ENCODE measurements at places on chromosomes 2 and 18.

DNA sequence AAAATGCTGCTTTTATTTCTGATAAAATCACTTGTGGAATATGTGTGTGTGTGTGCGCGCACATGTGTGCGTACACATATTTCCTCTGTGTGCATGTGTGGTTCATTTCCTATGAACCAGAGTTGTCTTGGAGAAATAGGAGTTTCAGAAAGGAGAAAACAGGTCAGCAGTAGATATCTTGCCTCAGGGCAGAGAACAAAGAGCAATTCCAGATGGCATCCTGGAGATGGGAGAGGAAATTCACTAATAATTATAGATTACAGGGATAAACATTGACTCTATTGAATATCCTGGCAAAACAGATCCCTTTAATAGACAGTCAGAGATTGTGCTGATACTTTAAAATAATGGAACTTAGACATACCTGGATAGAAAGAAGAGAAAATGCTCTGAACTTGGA is 298.0 kb downstream of the TRIB2 start:
- no peak for DNase-seq

GRCh38 chr2:55430211-55430975 is 10.7 kb upstream of the CCDC88A start:
- DNase-seq = no peak

GRCh38 chr2:176565641-176566323 is 296.5 kb downstream of the MTX2 start:
- DNase-seq = peak; percentile 48

DNA sequence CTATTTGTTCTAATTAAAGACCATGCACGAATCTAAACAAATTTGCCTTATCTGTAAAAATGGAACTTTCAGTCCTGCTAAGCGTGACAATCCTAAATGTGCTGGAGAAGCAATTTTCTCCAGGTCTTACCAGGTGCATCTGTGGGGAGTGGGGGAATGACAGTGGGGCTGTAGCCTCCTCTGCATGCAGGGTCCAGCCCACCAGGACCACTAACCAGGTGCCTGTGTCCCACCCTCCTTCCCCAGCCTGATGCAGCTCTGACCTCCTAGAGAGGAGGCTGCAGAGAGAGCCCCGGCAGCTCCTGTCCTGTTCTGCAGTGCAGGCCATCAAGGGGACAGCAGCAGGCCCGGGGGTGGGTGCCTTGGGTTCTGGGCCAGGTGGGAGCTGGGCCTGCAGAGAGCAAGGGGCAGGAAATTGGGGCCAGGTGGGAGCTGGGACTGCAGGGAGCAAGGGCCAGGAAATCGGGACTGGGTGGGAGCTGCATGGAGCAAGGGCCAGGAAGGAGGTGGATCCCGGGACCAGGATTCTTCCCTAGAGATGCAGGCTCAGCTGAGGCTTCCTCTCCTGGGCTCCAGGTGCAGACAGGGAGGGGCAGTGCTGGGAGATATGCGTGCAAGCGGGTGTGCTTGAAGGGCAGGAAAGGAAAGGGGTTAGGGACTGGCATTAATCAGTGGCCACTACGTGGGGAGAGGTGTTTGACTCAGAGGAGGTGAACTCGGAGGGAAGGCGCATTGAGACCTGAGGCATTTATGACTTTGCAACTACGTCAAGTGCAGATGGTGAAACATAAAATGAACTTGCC is 185.3 kb downstream of the ANKRD30B start:
- no peak for DNase-seq

- DNase-seq = no peak
Measured at GRCh38 chr2:147293991-147294824, 550.6 kb upstream of the ACVR2A start.

GRCh38 chr2:233297076-233297475 is 10.5 kb upstream of the SAG start:
- no peak for DNase-seq

DNA sequence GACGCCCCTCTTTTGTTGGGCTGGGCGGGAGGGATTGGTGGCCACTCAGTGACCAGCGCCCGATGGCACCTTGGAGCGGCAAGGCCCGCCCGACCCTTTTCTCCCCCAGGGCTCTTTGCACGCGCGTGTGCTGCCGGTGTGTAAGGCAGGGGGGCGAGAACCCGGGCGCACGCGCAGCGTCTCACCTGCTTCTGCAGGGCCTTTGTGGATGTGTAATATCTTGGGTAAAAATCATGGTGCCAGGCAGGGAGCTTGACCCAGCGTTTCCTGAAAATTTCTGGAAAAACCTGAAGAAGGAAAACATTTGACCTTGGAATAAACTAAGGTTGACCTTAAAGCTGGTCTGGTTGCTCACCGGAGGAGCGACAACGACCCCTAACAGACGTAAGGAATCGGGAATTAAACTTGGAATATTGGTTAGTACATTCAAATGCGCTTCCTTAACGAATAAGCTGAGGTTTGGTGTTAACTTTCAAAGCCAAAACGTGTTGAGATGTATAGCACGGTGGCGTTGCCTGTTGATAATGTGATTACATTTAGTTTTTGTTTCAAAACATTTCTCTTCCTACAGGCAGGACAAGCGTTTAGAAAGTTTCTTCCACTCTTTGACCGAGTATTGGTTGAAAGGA is 438 bp downstream of the HSPE1 start:
- no peak for DNase-seq

- DNase-seq = no peak
Measured at GRCh38 chr2:102181919-102182635, 4.7 kb upstream of the IL1RL2 start.

GRCh38 chr2:70458661-70459060 is 95.0 kb downstream of the TGFA start:
- DNase-seq = no peak

- DNase-seq = no peak
Measured at GRCh38 chr2:29596584-29596983, 324.8 kb downstream of the ALK start.

DNA sequence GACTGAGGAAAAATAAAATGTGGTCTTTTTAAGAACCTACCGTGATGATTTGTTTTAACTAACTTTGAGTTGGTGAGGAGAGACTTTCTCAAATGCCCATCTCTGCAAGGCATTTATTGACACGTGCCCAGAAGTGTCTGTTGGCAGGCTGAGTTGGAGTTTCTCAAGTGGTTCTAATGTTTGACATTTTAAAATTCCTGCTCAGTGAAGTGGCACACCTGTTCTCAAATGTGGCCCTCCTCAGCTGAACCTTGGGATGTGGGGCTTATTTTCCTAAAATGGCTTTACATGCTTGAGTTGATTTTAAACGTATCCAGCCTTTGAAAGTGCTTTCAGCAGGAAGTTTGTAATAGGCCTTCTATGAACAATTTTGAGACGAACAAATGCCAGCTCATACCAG is 876 bp upstream of the CAVIN2 start:
- DNase-seq = no peak

DNA sequence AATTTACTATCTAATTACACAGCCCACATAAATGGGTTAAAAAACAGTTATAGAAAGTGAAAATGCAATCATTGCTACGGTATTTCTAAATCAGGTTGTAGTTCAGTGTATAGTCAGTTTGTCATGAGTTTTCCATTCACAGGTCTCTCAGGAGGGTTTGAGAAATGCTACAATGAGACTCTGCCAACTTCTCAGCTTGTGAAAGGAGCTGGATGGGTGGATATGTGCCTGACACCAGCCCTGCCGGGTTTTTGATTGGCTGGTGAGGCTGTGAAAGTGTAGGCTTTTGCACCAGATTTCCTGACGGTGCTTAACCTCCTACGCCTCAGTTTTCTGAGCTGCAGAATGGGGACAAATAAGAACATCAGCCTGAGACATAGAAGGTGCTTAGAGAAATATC is 102.6 kb upstream of the SMIM21 start:
- no peak for DNase-seq

DNA sequence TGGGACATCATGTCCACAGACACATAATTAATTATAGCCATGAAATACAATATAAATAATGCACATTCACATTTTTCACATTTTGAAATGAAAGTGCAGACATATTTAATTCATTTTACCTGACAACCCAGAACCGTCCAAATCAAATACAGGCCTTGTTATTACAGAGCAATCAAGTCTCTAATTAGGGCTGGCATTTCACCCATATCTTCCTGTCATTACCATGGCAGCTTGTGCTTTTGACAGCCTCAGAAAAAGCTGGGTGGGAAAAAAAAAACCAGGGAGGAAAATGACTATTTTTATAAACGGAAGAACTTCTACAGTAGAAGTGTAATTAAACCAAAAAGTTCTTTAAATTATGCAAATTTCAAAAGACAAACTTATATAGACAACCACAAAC is 436.4 kb downstream of the FBXO15 start:
- no peak for DNase-seq

GRCh38 chr2:187297801-187298200 is 150.3 kb downstream of the CALCRL start:
- no peak for DNase-seq

DNA sequence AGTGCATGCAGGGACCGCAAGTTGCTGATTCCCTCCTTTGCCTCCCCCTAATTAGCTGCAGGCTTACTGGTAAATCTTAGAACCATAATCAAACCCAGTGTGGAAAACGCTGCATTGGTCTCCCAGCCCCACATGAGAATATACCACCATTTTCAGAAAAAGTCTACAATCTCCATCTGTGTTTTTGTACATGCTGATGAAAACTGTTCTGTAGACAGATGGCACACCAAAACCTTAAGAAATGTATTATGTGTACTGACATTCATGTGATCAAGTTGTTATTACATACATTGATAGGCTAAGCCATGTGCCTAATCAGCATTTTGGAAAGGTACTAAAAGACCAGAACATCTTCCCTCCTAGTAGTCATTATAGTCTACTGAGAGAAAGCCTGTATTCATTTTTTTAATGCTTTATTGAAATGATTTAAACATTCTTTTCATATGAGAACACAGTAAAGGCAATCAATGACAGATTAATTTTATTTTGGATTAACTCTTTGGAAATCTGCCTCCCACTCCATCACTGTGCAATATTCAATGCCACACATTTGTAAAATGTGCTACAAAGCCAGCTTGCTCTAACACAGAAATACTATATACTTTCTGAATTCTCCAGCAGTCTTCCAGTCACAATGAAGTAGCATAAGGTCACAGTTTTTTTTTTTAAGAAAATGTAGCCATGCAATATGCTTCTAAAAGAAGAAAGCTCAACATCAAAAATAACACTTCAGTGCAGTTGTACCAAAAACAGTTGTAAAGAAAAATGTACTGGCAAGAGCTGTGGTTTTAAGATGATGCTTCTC is 1.8 kb upstream of the CRYGA start:
- no peak for DNase-seq

GRCh38 chr2:236659758-236660150 is 90.1 kb downstream of the ACKR3 start:
- DNase-seq = no peak

GRCh38 chr2:118085173-118086023 is 2.9 kb upstream of the INSIG2 start:
- no peak for DNase-seq

Data from NCI-H1436 treated with DMSO at 0.1 percent for 48 hours (cell line).